Choroid plexus epithelial cell (primary cell): ENCODE measurements at places on chromosomes 5 and 9.

- no peak for DNase-seq
These were observed 2.4 kb upstream of the RNF145 start for GRCh38 chr5:159211729-159212174.

- DNase-seq, result no peak
These were observed 13.5 kb upstream of the AHRR start for GRCh38 chr5:307794-308579.

DNA sequence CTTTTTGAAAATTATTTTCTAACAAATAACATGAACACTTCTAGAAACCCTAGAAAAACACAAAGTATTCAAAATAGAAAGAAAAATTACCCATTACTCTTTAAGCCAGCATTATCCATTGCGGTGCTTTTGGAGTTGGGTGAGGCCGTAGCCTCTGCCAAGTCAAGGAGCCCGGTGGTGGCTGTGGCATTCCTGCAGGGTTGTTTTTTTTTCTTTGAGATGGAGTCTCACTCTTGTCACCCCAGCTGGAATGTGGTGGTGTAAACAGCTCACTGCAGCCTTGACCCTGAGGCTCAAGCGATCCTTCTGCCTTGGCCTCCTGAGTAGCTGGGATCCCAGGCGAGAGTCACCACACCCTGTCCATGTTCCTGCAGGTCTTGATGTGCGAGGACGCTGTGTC is 8.2 kb upstream of the AHRR start:
- no peak for DNase-seq

- DNase-seq, result no peak
These were observed 14.4 kb downstream of the NACC2 start for GRCh38 chr9:136080716-136081112.

- peak; percentile 92 for DNase-seq
These were observed 110.0 kb downstream of the LURAP1L start for GRCh38 chr9:12884736-12885395.

DNA sequence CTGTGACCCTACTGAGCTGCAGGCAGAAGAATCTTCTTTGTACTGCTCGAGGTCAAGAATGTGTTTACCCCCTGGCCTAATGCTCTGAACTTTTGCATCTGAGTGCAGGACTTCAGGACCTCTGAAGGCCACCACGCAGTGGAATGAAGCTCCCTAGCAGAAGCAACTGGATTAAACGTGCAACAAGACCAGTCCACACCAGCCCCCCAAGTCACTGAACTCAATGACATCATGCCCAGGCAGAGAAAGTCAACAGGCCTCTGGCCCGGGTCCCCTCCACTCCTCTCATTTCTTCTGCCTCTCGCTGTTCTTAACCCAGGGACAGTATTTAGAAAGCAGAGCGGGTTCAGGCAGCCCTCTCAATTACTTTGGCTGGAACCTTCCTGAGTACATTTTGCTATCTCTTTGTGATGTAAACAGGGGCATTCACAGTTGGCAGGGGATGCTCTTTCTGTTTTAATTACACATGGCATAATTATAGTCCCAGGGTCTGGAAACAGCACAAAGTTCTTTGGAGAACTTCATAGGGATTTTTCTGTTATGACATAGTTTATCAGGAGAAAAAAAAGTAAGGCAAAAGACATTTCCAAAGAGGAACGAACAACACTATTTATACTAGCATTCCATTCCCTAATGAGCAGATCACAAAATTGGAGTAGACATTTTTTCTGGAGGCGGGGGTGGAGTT is 108.2 kb upstream of the SPATA31D4 start:
- DNase-seq, result no peak

- DNase-seq, result no peak
These were observed 113.7 kb upstream of the HAPLN1 start for GRCh38 chr5:83834306-83834705.

GRCh38 chr9:114282926-114283325 is 40.0 kb upstream of the ORM1 start:
- DNase-seq, result peak; percentile 75

GRCh38 chr5:6748142-6748541 is 34.9 kb downstream of the TENT4A start:
- DNase-seq, result no peak

DNA sequence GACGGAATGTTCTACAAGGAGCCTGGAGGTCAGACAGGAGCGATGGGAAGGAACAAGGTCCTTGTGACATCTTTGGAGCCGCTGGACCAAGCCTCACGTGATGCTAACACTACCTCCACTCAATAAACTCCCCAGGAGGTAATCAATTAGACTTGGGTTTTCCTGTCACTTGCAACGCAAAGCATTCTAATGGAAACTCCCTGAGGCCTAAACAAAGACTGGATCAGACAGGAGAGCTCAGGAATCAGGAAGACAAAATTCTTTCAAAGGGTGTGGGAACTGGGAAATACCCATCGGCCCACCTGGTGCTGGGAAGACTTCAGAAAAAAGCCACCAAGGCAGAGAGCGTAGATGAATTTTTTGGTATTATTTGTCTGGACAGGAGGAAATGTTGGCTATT is 22.3 kb upstream of the UNC5A start:
- DNase-seq, result no peak

GRCh38 chr5:89280103-89281037 is 397.4 kb upstream of the MEF2C start:
- no peak for DNase-seq

DNA sequence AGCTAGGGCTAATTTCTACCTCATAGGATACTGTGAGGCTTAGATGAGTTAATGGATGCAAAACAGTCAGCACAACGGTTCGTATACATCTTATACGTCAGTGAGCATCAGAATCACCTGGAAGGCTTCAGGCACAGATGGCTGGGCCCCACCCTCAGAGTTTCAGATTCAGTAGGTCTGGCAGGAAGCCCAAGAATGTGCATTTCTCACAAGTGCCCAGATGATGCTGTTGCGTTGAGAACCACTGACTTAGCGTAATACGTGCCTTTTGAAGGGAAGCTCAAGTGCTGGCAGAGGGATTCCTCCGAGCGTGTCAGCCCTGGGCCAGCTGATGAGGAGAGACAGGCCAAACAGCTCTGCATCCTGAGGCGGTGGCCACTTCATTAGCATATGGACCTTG is 117.1 kb upstream of the WWC1 start:
- DNase-seq, result no peak

DNA sequence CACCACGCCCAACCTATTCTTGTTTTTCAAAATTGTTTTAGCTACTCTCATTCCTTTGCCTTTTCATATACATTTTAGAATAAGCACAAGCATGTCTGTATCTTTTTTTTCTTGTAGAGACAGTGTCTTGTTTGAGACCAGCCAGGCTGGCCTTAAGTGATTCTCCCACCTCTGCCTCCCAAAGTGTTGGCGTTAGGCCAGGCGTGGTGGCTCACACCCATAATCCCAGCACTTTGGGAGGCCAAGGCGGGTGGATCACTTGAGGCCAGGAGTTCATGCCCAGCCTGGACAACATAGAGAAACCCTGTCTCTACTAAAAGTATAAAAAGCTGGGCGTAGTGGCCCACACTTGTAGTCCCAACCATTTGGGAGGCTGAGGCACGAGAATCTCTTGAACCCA is 13.1 kb downstream of the RNF44 start:
- no peak for DNase-seq

- no peak for DNase-seq
These were observed 117.3 kb upstream of the LPCAT1 start for GRCh38 chr5:1641041-1641440.

DNA sequence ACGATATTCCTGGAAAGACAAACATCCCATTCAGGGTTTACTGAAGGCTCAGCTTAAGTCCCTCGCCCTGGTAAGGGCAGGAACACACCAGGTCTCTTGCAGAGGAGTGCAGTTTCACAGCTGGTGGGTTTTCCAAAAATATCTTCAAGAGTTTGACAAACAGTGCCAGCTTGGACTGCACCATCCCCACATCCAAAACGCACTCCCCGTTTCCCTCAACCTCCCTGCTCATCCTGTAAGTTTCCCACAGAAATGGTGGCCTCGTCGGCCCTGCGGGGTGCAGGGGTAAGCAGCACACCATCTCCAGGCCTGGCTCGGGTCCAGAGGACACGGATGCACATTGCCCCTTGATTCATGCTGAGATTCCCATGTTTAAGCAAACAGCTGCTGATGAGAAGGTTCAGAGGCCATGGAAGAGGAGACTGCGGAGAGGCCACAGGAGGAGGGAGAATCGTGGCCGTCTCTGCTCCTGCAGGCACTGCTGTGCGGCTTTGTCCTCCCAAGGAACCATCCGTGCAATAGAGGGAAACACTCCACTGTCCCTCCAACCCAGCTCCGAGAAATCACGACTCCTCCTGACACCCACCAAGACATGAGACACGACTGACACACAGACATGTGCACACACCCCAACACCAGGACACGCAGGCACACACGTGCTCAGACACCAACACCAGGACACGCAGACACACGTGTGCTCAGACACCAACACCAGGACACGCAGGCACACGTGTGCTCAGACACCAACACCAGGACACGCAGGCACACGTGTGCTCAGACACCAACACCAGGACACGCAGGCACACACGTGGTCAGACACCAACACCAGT is 24.0 kb upstream of the SLC12A7 start:
- DNase-seq, result no peak

- DNase-seq, result no peak
These were observed 53.3 kb downstream of the KIF24 start for GRCh38 chr9:34275811-34276210.

DNA sequence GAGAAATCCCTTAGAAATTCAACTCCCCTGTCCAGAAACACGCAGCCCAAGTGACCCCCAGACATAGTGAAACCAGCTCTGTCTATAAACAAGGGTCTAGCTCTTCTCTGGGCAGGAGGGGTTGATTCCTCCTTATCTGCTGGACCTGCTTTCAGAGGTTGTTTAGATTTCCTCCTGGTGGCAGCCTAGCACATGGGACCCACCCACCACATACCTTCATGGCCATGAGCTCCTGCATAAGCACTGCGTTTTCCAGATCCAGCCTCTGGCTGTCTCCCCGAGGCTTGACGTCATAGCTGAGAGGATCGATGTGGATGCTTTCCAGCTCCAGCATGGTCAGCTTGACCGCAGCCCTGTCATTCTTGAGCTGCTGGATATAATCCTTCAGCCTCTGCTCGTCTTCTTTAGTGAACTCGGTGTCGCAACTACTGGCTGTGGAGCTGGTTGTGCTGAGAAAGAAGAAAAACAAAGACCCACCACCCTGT is 77.0 kb downstream of the DCP2 start:
- peak; percentile 49 for DNase-seq

DNA sequence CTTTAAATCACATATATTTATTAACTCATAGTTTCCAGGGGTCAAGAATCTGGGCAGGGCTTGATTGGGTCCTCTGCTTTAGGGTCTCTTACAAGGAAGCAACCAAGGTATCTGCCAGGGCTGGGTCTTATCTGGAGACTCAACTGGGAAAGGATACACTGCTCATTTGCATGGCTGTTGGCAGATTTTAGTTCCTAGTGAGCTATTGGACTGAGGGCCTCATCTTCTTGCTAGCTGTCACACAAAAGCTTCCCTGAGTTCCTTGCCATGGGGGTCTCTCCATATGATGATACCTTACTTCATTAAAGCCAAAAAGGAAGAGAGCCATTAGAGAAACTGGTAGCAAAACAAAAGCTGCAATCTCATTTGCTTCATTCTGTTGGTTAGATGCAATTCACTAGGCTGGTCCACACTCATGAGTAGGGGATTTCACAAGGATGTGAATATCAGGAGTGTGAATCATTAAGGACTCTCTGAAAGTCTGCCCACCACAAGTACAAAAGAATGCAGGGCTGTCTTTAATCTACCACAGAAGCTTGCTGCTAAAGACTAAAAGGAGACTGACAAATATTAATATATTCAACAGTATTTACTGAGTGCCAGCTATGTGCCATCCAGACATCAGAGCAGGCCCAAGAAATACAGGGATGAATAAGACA is 42.0 kb upstream of the TIMD4 start:
- DNase-seq, result peak; percentile 2

- no peak for DNase-seq
These were observed 68.5 kb downstream of the OTULIN start for GRCh38 chr5:14732991-14733390.

DNA sequence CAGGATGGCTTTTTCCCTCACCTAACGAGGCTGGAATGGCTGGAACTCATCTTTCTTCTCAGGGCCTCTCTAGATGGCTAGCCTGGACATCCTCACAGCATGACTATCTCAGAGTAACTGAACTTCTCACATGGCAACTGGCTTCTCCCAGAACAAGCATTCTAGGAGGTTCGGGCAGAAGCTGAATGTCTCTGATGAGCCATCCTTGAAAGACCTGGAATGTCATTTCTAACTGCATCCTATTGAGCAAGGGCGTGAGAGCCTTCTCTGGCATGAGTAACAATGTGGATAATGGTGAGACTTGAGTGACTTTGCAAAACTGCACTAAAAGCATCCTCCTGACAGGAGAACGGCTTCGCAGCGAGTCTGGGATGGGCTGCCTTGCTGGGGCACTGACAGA is 487.7 kb downstream of the MAT2B start:
- DNase-seq, result no peak

GRCh38 chr5:136132087-136132486 is 558 bp upstream of the SMAD5 start:
- DNase-seq, result peak; percentile 22

GRCh38 chr5:90421136-90421535 is 11.6 kb upstream of the CETN3 start:
- DNase-seq, result peak; percentile 58

- DNase-seq, result no peak
These were observed 257.8 kb upstream of the TUSC1 start for GRCh38 chr9:25936031-25936430.

- DNase-seq, result peak; percentile 93
These were observed at the start of gene UNC13B for GRCh38 chr9:35161713-35162604. Gene UNC13B, plus strand, starts transcription at chr9:35162009. Its CDS starts 275 bp downstream, at chr9:35162284.

GRCh38 chr9:26412446-26412845 is 480.2 kb downstream of the CAAP1 start:
- no peak for DNase-seq

GRCh38 chr5:141369994-141370848 is at the start of gene PCDHGB3:
Gene PCDHGB3, plus strand, starts transcription at chr5:141370242. Its CDS starts 153 bp downstream, at chr5:141370395.
- peak; percentile 64 for DNase-seq

DNA sequence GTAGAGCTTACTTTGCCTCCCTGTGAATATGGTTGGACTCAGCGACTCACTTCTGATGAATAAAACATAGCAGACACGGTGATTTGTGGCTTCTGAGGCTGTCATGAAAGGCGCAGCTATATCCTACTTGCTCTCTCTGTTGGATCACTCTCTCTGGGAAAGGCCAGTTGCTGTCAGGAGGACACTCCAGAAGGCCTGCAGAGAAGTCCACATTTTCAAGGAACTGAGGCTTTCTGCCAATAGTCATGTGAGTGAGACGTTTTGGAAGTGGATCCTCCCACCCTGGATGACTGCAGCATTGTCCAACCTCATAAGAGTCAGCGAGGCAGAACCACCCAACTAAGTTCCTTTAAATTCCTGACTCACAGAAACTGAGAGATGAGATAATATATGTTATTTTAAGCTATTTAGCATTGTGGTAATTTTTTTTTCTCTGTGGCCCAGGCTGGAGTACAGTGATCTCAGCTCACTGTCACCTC is 156.0 kb upstream of the MAST4 start:
- peak; percentile 17 for DNase-seq

DNA sequence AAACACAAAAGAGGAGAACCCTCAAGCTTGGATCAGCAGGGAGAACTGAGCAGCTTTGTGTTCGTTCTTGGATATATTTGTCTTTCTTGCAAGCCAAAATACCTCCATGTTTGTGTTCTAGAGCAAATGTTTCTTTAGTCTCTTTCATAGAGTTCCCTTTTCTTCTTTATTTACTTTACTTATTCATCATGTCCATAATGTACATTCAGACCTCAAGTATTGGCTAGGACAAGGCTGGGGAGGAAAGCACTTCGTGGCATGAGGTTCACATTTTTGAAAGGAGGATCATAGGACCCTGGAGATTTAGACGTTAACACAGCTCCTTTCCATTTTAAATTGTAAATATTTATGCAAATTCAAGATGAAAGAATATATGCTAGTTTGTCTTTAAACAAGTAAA is 590.2 kb upstream of the MEF2C start:
- DNase-seq, result peak; percentile 36
